ENCODE measurements at places on chromosomes 7 and 10.

DNA sequence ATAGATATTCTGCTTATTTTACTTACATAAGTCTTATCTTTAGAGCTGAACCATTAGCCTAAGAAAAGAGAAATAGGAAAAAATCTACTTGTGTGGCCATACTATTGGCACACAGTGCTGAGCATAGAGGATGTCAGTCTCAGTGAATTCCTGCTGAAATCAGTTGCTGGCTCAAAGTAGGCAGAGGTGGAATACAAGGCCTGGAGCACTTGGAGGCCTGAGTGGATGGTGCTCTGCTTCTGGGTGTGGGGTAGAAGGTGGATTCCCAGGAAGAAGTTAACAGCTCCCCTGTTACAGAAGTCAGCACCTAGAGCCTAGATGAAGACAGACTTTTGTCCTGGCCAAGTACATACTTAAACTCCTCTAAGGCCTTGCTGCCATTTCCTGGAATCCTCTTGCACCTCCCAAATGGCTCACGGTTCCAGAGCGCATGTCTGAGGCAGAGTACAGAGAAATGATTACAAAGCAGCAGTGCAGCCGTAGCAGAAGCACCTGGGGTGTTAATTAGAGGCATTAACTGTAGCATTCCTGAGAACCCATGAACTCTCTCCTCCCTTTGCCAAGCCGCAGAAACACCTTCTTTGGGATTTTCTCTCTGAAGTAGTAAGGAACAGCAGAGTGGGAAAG, 18.0 kb upstream of the XPNPEP1 start:
- no peak for DNase-seq

GRCh38 chr7:101303102-101303701, 18.4 kb downstream of the IFT22 start:
- no peak for DNase-seq

DNA sequence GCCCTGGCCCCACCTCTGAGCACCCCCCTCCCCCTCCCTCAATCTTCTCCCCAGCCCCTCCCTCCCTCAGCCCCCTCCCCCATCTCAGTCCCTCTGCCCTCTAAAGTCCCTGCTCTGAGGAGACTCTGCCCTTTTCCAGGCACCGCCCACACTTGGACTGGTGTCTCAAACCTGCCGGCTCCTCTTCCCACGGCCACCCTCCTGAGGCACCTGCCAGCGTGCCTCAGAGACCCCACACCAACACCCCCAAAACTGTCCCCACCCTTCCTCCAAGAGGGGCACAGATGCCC, 34.6 kb upstream of the HSPB1 start:
- no peak for DNase-seq

DNA sequence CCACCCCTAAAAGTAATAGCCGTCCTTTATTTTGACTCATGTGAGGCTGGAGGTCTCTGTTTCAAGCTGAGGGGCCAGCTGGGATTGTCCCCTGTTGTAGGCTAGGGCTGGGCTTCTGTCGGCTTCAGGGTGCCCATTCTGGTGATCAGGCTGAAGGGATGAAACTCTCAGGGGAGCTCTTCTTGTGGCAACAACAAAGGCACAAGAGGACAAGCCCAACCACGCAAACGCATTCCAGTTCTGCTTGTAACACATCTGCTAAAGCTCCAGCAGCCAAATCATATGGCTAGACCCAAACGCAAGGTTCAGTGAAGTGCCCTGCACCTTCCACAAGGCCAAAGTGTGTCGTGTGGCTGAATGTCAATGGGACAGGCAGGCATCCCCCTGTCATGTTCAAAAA, 405.7 kb downstream of the INHBA start:
- peak; percentile 12 for DNase-seq

DNA sequence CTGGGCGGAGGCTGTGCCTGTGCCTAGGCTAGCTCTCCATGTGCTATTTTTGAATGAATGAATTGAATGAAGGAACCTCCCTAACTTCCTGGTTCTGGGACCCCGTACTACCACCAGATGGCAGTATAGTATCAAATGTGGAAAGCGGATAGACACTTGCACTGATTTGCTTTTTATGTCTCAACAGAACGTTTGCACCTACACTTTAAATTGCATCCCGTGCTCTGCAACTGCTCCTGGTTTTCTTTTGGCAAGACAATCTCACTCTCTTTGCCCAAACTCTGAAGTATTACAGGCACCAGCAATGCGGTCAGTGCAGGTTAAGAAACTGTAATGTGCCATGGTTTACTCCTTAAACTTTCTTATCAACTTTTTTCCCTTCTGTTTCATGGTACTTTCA, 6.5 kb downstream of the FZD8 start:
- DNase-seq, result peak; percentile 64

DNA sequence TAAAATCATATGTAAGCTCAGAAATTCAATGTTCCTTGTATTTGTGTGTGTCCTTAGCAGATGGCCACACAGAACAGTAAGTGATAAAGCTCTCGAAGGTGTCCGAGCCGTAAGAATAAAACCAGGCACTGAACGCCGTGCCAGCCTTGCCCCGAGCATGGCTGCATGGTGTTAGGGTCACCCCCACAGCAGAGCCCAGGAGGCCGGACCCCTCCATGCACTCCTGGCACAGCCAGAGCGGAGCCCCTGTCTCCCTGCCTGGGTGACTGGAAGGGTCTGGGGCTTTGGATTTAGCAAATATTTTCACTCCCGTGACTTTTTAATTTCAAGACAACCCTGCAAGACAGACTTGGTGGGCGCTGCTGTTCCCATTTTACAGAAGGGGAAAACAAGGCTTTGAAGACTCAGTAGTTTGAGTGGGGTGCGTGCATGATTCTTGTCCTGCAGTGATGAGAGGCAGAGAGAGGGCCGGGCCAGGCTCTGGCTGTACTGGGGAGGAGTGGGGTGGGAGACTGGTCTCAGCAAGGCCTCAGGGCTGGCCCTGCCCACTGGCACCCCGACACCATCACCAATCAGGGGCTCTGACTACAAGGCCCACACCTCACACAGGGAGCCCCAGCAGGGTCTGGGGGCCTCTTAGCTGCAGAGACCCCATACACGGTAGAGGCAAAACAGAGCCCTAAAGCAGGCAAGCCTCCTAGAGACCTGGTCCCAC, 39.4 kb downstream of the VIPR2 start:
- DNase-seq, result no peak

- DNase-seq, result no peak
Observed at GRCh38 chr10:70607936-70608335, 5.4 kb upstream of the PRF1 start.

GRCh38 chr7:27211764-27212204, 11.9 kb upstream of the HOXA13 start:
- no peak for DNase-seq

DNA sequence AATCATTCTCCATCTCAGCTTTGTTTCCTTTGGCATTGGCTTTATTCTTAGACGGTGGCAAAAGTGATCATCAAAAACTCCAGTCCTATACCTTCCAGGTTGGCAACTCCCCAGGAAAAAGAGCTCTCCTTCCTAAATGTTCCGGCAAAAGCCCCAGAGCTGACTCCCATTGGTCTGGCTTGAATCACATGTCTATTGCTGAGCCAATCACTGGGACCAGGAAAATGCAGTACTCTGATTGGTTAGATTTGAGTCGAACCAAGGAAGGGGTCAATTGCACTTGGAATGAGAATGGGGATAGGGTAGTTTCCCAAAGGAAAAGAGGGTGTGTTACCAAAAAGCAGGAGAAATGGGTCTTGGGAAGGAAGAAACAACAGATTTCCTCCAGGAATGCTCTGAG, 22.3 kb downstream of the LEP start:
- DNase-seq, result no peak

DNA sequence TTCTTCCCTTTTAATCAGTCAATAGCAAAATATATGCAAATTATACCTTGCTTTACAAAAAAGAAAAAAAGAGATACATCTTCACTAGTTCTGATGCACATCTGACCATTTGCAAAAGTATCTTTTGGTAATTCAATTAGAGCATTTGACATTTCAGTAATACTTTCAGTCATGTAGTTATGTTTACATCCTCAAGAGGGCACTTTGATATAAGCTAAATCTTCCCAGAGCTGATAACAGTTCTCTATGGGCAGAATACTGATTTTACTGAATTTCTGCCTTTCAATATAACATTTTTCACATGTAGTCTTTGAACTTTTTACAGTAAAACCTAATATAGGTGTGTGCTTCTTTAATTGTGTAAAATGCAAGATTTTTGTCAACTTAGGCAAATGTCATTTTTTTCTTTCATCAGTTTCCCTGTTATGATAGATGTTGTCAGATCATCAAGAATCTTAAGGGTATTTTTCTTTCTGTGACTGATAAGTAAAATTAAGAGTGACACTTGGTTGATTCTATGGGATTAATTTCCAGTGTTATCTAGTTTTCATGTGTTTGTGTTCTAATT, 703.5 kb upstream of the SEMA3D start:
- peak; percentile 35 for DNase-seq

- DNase-seq, result no peak
Observed at GRCh38 chr7:50661345-50662040, 96.3 kb upstream of the DDC start.

GRCh38 chr7:36160313-36160712, 7.3 kb downstream of the EEPD1 start:
- no peak for DNase-seq

GRCh38 chr7:40747856-40748255, 613.1 kb downstream of the SUGCT start:
- DNase-seq, result peak; percentile 8

DNA sequence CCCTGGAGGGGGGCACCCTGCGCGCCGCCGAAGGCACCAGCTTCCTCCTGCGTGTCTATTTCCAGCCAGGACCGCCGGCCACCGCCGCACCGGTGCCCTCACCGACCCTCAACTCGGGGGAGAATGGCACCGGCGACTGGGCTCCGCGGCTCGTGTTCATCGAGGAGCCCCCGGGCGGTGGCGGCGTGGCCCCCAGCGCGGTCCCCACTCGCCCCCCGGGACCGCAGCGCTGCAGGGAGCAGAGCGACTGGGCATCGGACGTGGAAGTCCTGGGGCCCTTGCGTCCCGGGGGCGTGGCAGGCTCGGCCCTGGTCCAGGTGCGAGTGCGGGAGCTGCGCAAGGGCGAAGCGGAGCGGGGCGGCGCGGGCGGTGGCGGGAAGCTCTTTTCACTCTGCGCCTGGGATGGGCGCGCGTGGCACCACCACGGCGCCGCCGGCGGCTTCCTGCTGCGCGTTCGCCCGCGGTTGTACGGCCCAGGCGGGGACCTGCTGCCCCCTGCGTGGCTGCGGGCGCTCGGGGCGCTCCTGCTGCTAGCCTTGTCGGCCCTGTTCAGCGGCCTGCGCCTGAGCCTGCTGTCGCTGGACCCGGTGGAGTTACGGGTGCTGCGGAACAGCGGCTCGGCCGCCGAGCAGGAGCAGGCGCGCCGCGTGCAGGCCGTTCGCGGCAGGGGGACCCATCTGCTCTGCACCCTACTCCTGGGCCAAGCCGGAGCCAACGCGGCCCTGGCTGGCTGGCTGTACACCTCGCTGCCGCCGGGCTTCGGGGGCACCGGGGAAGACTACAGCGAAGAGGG, 594 bp downstream of the CNNM1 start:
- peak; percentile 34 for DNase-seq

GRCh38 chr10:323651-324293, 188.5 kb downstream of the ZMYND11 start:
- peak; percentile 98 for DNase-seq

DNA sequence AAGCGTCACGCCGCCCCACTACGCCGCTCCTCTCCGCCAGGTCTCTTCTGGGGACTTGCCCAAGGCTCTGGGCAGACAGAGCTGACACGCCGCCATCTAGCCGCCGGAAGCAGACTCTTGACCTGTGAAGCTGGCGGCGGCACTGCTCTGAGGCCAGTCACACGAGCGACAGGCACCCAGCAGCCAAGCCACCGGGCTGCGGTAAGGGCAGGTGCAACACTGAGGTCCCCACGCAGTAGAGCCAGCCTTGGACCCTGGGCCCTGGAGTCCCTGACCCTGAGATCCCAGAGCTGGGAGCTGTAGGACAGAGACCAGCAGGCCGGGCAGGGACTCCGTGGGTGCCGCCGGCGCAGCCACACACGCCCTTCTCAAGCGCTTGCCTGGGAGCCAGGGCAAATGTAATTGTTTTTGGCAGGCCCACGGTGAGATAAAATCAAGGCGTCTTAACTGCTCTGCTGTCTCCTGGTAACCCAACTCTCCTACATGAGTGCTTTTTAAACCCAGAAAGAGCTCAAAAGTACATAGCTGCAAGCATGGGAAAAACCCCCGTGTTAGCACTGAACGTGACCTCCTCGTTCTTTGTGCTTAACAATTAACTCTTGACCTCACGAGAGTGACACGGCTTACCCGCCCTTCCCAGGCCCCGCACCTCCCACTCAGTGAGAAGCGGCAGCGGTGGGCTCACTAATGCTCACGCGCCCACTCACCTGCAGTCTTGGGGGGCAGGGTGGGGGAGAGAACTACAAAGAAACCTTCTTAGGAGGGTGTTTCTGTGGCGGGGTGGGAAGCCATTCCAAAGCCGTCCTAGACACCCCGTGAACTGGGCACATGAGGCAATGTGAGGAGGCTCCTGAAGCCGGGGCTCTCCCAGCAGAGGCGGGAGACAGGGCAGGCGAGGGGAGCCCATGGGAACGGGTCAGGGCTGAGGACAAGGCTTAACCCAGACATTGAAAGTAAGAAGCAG, 8.5 kb downstream of the GPER1 start:
- DNase-seq, result no peak
